ENCODE measurements at places on chromosomes 2 and 18. TPM values are rescaled to one million over a fixed set of nuclear protein-coding genes. Genes with fewer than 3 reads are reported as not detected.

The FRZB gene
- 0.15 TPM for total RNA-seq

The OR6B2 gene
- total RNA-seq, result not detected

The ST6GAL2 gene
- total RNA-seq, result not detected

The LRPPRC gene
- total RNA-seq, result 133 TPM

The WIPF1 gene
- 1.3 TPM for total RNA-seq

The TTN gene
- total RNA-seq, result not detected
